Coronary artery (tissue), 2 donors: ENCODE measurements at places on chromosomes 6 and 20.

- DNase-seq = no peak
Observed at GRCh38 chr6:3893487-3893886, 44.3 kb downstream of the FAM50B start.

GRCh38 chr20:21048841-21049273 is 57.3 kb downstream of the LINC00237 start:
- DNase-seq = no peak

DNA sequence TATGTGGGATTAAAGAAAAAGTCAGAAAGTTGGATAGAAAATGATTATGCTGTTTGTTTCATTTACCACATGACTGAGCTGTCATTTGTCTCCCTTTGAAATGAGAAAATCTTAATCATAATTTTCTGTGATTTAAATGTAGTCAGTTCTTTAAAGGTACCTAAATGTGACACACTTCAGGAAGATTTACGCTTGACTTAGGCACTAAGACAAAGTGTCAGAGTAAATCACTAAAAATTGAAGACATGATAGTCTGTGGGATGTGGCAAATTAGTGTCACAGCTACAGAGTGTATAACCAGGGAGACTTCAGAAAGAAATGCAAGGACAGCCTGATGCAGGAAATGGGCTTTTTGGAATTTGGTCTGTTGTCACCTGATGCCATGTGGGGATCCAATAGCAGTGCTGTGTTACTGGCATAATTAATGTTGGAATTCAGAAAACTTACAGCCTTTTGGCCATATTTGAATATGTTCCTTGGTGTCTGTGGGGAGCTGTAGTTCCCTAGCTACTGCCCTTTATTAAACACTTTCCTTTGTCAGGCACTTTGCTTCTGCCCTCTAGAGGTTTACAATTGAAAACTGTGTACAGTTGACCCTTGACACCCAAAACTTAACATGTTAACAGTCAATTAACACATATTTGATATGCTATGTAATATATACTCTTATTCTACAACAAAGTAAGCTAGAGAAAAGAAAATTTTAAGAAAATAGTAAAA is 493.8 kb downstream of the UTRN start:
- DNase-seq = no peak

- no peak for DNase-seq
Observed at GRCh38 chr6:49902856-49903255, 36.5 kb upstream of the CRISP1 start.

DNA sequence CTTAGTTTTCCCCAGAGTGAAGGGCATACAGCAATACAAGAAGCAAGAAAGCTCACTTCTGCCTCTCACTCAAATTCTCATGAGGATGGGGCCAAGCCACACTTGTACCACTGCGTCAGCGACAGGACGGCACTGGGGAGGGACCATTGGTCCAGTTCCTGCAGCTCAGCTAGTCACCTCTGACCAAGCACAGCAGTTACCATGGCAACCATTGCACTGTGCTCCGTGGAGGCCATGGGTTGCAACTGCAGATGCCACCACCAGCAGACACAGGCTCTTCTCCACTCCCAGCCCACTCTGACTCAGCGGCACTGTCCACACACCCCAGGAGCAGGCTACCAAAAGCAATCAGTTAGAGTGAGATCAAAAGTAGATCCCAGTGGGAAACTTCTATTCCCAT is 441.1 kb upstream of the ARID1B start:
- no peak for DNase-seq

- no peak for DNase-seq
Observed at GRCh38 chr20:19405958-19406357, 193.5 kb downstream of the SLC24A3 start.

- DNase-seq = no peak
Observed at GRCh38 chr6:89058627-89059026, 21.9 kb upstream of the PNRC1 start.

DNA sequence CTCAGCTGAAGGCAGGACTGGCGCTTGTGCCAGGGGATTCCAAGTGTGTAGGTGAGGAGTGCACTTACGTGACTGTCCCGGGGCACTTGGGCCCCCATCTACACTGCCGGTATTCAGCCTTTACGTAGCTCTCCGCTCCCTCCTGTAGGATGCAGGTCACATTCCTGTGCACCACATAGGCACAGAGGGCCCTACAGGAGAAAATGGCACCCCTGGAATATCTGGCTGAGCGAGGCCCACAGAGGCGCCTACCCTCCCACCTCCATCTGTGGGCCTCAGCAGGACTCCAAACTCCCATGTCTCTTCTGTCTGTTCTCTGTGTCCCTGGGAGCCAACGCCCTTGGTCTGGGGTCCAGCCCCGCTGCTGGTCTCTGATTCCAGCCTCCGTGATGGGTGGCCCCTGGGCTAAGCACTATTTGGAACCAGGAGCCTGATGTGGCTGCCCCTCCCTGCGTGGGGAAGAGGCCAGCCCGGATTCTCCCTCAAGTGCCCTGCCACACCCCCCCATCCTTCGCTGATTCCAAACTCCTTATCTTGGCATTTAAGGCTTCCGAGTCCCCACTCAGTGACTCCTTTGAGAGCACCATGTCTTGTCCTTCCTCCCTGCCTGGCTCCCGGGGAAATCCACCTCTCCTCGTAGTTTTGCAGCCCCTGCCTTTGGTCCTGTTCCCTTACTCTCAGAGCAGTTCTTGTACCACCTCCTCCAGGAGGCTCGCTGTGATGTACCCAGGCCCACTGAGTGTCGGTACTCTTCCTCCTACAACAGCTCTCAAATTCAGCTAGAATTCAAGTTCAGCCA is 1.5 kb downstream of the EMILIN3 start:
- DNase-seq = no peak

GRCh38 chr20:54172856-54173652 is 732 bp downstream of the CYP24A1 start:
- no peak for DNase-seq
